ENCODE measurements at places on chromosomes 2 and 18. TPM values are rescaled to one million over a fixed set of nuclear protein-coding genes. Genes with fewer than 3 reads are reported as not detected.

Gene STK16
- total RNA-seq = 27.7 TPM

Gene ZNF892
- total RNA-seq = 0.42 TPM

Gene ANO7
- 1.7 TPM for total RNA-seq

Gene ZFP36L2
- total RNA-seq = 31.5 TPM

Gene GALR1
- not detected for total RNA-seq

Gene HES6
- total RNA-seq = 13.9 TPM

Gene APLF
- 0.59 TPM for total RNA-seq

Gene COL6A3
- total RNA-seq = 0.09 TPM

Gene SPC25
- 9.7 TPM for total RNA-seq

Gene AQP12B
- not detected for total RNA-seq

Gene OSR1
- 5.1 TPM for total RNA-seq

Gene APOB
- total RNA-seq = not detected

Gene C18orf32
- total RNA-seq = 20.8 TPM

Gene SLC19A3
- total RNA-seq = 3.1 TPM

Gene METTL5
- total RNA-seq = 68.3 TPM

Gene C2orf80
- not detected for total RNA-seq

Gene REG3A
- total RNA-seq = not detected

Gene STARD6
- total RNA-seq = not detected

Gene CFC1
- total RNA-seq = not detected

Gene M1AP
- total RNA-seq = not detected

Gene ALLC
- total RNA-seq = not detected

Gene DSG1
- not detected for total RNA-seq

Gene CYB5A
- total RNA-seq = 120 TPM

Gene DRC1
- total RNA-seq = not detected

Gene CNTNAP5
- total RNA-seq = not detected

Gene VIT
- not detected for total RNA-seq

Gene DPP10
- total RNA-seq = not detected

Gene KYNU
- 270 TPM for total RNA-seq

Gene UGT1A3
- 0.13 TPM for total RNA-seq

Gene CD8B2
- total RNA-seq = not detected

Gene EFR3B
- 12.8 TPM for total RNA-seq

Gene BCL11A
- total RNA-seq = 0.37 TPM

Gene FLACC1
- total RNA-seq = not detected

Gene EVA1A
- total RNA-seq = 18.2 TPM

Data from A549 treated with RU486 at 1 μM for 4 hours (cell line).